MV-4-11 (cell line): ENCODE measurements at places on chromosomes 16 and 17.

DNA sequence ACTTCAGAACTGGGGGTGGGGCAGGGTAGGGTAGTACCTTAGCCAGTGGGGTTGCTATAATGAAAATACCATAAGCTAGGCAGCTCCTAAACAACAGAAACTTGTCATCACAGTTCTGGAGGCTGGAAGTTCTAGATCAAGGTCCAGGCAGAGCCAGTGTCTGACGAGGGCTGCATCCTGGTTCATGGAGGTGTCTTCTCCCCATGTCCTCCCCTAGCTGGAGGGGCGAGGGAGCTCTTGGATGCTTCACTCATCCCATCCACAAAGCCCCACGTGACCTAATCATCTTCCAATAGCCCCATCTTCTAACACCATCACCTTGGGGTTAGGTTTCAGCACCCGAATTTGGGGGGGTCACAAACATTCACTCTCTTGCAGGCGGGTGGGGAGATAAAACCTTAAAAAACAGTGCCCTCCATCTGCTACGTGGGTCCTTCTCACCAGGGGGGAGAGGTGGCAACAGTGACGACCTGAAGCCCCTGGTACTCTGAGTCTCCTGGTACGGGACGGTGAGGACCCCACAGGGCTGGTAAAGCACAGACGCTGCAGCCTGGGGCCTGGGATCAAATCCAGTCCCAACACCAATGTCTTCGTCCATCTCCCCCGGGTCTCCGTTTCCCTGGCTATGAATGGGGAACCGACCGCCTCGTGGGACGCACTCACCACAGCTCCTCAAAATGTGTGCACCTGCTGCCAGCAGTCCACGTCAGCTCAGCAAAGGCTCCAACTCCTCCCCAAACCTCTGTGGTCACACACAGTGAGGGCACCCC lies 22.8 kb downstream of the RAB40B start:
- no peak for DNase-seq

- DNase-seq: peak; percentile 38
Observed at GRCh38 chr17:33779234-33779591, 475.9 kb upstream of the CCL2 start.

DNA sequence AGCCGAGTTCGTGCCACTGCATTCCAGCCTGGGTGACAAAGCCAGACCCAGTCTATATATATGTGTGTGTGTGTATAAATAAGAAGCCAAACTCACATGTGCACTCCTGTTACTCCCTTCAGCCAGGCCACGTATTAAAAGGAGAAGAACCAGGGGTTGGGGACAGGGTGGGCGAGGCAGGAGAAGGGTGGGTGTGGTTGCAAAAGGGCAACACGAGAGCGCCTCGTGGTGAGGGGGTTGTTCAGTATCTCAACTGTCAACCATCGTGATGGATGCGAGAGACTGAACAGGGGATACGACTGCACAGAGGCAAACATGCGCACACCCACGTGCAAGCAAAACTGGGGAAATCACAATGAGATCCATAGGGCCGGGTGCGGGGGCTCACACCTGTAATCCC lies 54.9 kb downstream of the ABCC6 start:
- no peak for DNase-seq

GRCh38 chr17:50137042-50137441 lies 7.1 kb upstream of the SAMD14 start:
- no peak for DNase-seq

DNA sequence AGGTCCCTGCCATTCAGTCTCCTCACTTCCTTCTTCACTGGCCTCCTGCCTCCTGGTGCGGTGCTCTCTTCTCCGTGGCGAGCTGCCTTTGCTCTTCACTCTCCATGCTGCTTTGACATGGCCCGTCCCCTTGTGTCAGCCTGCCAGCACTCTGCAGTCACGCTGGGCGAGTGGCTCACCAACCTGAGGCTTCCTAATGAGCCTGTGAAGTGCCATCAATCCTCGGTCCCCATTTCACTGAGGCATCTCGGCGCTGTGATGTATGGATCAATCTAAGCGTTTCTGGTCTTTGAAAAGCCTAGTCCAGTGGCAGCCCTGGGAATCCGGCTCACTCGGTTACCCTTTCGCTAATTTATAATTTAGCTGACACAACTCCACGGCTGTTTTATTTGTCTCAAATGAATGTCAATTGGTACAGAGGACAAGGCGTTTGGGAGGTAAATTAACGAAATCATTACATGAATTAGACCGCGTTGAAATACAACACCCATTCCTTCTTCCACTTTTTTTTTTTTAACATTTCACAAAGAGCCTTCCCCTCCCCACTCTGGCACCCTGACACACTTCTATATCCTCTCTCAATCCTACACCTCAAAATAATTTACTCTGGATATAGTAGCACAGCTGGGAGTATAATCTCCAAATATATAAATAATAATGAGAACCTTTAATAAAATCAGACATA lies 610.7 kb downstream of the TMEM114 start:
- no peak for DNase-seq

- DNase-seq: peak; percentile 19
Observed at GRCh38 chr17:58565389-58566311, 51.2 kb upstream of the MTMR4 start.

GRCh38 chr17:61551255-61551742 lies 39.7 kb downstream of the NACA2 start:
- peak; percentile 31 for DNase-seq

GRCh38 chr16:78184238-78185183 lies 85.1 kb downstream of the WWOX start:
- no peak for DNase-seq

DNA sequence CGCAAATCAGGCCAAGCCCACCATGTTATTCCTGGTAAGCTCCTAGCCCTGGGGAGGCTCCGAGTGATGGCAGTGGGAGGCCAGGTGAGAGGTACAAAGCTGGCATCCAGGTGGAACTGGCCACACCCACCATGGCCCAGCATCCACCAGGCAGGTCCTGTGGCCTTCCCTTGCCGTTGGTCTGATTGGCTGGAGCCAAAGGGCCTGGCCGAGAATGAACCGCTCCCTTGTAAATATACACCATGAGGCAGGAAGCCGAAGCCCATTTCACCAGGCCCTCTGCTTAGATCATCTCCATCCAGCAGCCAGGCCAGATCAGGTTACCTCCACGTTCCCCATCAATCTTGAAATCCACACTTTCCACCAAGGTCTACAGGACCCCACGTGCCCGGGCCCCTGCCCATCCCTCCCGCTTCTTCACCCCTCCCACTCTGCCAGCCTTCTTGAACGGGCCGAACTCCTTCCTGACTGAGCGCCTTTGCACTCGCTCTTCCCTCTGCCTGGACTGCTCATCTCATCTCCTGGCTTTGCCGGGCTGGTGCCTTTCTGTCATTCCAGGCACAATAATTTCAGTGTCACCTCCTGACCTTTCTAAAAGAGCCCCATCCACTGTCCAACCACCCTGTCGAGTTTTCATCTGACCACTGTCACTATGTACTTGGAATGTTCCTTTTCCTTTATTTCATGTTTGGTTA lies 5.8 kb downstream of the SOCS1 start:
- DNase-seq: no peak

- peak; percentile 24 for DNase-seq
Observed at GRCh38 chr17:50952013-50952412, 85.9 kb upstream of the TOB1 start.

DNA sequence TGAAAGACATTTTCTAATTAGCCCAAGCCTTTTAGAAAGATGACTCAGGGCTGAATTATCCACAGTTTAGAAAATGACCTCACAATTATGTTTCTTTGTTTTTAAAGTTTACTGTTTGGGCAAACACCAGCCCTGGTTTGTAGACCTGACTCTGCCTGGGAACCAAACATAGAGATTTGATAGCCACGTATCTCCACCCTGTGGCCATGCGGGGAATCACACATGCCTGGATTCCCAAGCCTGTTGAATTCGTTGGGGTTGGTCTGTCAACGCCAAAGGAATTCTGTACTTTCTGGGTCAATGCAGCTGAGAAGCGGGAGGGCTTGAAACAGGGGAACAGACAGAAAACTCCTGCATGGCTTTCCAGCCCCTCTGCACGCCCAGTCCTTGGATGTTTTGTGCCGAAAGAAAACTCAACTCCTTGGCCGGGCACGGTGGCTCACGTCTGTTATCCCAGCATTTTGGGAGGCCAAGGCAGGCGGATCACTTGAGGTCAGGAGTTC lies 26.9 kb downstream of the CD300A start:
- peak; percentile 65 for DNase-seq

GRCh38 chr17:81537343-81537855 lies 9.2 kb downstream of the FSCN2 start:
- DNase-seq: no peak

DNA sequence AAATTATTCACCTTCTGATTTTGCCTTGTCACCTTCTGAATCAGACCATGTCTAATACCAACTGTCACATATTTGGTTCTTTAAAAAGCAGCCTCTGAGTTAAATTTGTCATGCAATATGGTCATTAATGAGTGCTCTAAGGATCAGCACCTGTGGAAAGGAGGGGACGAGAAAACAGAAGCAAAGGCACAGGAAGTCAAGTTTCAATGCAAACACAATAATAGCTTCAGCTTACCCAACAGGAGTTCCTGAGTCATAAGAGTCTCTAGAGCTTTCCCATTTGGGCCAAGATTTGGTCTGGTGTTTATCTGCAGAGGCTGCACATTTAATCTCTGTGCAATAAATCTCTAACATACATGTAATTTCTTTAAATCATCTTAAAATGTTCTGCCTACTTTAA lies 889.8 kb downstream of the CDH8 start:
- peak; percentile 58 for DNase-seq

DNA sequence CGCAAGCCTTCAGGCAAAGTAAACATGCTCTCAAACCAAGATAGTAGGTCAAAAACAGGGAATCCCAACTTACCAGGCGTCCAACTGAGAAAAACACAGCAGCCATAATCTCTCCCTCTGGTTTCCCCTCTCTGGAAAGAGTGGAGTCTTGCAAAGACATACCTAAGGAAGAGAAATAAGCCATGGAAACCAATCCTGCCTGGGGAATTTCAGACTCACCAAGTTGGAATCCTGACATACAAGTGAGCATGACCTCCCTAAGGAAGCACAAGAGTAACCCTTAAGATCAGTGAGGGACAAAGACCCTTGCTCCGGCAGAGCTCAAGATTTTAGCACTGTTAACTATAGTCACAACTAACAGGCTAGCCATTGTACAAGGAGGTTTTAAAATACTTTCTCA lies 4.1 kb downstream of the ZNF624 start:
- DNase-seq: no peak

- DNase-seq: no peak
Observed at GRCh38 chr17:50375858-50376538, 3.0 kb downstream of the EME1 start.

DNA sequence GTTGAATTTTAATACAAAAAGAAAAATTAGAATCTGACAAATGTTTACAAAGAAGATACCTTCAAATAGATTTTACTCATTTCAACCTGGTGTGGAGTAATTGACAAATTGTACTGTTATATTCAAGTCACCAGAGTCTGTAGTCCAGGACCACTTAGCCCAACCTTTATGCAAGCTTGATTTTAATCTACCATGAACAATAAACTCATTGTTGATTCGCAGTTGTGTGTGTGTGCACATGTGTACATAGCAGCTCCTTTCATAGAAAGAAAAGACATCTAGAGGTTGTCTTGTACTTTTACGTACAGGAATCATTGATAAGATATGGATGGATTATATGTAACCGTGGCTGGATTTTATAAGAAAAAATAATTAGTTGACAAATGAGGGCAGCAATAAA lies 20.7 kb upstream of the LRRC37A start:
- DNase-seq: no peak

DNA sequence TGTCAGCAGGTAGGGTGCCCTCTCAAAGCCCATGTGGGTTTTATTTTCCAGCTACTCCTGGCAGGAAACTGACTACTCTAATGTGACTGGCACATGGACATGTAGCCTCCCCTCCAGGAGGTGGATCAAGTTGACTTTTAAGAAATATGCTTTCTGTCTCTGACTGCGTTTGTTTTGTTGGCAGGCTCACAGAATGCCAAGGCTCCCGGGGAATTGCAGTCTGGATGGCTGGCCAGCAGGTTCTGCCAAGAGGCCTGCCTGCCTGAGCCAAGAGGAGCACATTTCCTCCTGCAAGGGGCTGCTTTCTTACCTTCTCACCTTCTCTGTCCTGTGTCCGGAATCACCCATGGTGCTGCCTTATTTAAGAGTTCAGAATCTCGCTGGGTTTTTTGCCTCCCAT lies 217.3 kb upstream of the ERCC4 start:
- no peak for DNase-seq

DNA sequence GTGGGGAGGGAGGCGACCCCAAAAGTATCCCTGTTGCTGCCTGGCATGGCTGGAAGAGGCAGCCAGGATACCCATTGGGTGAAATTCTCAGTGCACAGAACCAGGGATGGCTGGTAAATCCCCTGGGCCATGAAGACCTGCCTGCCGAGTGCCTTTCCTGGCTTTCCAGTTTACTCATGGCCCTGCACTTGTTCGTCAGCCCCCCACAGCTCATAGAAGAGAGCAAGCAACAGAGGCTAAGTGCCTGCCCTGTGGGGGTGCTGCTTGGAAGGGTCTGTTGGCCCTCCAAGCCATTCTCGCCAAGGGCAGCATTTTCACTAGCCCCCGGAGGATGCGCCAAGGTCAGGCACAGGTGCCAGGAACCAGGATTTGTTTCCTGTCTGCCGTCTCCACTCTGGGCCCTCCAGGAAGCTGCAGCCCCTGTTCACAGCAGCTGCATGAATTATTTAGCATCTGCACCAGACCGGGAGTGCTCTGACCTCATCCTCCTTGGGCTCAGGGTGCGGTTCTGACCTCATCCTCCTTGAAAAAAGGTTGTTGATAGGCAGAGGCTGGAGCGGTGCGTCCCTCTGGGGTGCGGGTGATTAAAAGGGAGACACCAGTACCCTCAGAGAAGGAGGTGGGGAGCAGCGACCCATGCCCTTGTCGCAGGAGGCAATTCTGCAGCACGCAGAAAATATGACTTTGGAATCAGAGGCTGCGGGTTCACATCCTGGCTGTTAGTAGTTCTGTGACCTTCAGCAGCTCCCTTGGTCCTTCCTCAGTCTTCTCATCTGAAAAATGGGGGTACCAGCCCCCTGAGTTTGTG lies 14.2 kb upstream of the CD300A start:
- no peak for DNase-seq

GRCh38 chr16:203246-203645 lies 23.0 kb downstream of the HBQ1 start:
- DNase-seq: no peak

DNA sequence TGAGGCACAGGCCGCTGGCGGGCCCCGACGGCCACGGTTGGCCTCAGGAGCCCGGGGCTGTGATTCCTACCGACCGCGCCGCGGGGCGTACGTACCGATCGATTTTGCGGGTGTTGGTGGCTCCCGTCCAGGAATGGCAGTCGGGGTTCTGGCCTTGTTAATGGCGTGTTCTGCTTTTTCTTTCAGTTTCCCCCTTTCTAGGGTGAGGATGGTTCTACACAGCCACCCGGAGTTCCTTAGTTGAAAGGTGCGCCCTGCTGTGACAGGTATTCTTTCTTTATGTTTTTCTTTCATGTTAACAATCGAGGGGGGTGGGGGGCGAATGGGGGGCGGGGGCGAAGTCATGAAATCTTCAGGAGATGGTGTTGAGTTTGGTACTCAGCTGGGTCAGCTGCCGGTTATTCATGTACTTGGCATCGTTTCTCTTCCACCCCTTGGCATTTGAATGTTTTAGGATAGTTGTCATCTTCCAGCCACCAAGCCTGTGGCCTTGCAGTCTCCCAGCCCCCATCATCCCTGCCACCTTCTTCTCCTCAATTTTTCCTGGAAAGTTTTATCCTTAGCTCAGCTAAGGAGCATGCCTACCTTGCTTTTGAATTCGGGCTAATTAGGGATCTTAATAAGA lies 802 bp downstream of the CYLD start:
- DNase-seq: peak; percentile 41

- no peak for DNase-seq
Observed at GRCh38 chr17:67137026-67137370, 92.6 kb downstream of the CACNG1 start.
